ENCODE measurements at places on chromosomes 3 and 15. TPM values are rescaled to one million over a fixed set of nuclear protein-coding genes. Genes with fewer than 3 reads are reported as not detected.
A peak's percentile ranks its signal among the peaks of the same experiment; 100 is the strongest.

DNA sequence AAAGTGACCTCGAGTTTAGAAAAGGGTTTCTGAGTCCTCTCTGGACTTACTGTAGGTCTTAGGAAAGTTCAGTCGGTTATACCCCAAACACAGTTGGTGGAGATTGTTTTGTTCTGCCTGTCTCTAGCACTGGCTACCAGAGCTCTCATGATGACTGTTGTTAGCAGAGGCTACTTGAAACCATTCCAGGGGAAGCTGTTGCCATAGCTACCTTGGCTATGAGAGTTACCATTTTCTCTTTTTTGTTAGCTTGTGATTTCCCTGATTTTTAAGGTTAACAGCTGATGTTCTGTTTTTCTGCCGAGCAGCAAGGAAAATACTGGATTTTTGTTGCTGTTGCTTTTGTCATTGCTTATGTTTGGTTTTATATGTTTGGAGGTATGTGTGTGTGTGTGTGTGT lies 26.7 kb downstream of the ABHD2 start:
- no peak for DNase-seq

- no peak for DNase-seq
These were observed 44.8 kb upstream of the NTRK3 start for GRCh38 chr15:88301311-88301710.

- DNase-seq: no peak
These were observed 27.0 kb upstream of the ANKDD1A start for GRCh38 chr15:64884679-64885078.

DNA sequence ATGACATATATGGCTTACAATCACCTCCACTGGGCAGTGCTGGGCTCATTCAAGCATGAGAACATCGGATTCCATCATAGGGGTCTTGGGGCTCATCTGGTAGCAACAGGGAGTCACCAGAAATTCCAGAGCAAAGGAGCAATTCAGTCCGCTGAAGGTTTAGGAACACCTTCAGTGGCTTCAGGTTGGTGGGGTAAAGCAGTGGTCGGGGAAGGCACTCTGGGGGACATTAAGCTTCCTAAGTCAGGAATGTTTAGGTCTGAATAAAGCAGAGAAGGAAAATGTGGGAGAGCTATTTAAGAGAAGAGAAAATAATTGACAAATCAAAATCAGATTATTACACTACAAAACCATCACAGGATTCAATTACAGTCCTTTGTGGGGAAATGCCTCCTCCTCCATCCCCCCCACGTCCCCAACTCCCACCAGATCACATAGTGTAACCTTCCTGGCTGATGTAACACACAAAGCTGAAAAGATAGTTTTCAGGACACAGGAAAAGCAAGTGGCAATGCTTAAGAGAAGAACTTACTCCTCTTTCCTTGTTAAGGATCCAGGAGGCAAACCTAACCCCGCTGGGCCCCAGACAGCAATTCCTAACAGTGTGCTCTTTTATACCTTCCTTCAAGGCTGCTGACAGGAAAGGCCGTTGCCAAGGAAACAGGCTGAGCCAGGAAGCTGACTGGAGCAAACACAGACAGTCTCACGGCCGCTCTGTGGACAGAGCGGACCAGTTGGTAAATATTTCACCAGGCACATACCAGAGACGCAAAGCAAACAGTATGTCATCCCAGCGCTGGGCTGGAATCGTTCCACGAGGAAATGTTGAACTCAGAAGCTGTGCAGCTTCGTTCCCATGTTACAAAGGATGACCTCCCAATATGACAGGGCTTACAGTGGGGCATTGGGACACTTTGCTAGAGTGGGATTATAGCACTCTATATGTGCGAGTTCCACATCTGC lies 57.5 kb upstream of the LMCD1 start:
- peak; percentile 86 for DNase-seq

GRCh38 chr3:182226995-182227394 lies 515.3 kb downstream of the SOX2 start:
- DNase-seq: no peak

DNA sequence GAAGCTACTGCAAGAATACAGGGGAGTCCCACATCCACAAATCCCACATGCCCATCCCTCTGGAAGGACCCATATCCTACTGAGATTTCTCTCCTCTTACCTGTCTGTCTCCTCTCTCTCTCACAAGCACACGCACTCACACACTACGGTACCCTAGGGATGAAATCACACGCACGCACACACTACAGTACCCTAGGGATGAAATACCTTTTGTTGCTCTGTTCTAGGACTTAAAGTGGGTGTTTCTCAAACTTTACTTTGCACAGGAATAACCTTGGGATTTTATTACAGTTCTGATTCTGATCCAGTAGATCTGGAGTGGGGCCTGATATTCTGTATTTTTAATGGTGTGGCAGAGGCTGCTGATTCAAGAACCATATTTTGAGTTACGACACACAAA lies 622.2 kb upstream of the ZNF385D start:
- DNase-seq: no peak

DNA sequence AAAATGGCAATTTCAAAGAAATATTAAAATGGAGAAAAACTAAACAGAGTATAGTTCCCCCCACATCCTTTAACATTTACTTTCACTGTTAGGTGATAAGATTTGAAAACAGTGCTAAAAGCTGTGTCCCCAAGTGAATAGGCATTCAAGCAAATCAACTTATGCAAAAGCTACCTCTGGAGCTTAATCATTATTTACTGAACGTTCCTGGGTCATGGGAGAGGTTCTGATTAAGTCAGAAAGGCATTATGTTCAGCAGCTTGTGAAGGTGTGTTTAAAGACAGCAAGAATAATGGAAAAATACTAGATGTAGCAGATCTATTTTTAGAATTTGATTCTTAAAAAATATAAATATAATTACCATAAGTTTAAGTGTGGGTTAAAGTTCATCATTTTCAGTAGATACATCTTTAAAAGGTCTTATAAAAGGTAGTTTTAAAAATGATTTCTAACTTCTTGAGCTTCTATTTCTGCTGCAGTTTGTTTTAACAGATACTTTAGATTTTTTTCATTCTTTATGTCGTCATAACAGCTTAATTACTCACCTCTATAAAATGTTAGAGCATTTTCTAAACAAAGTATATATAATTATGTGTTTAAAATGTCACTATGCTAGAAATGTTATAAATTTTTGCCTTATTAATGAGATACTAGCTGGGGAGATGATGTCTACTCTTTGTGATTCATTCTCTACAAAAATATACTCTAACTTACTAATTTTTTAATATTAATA lies 127.9 kb downstream of the MITF start:
- DNase-seq: no peak

GRCh38 chr15:92503889-92504288 lies 110.2 kb downstream of the ST8SIA2 start:
- DNase-seq: no peak

DNA sequence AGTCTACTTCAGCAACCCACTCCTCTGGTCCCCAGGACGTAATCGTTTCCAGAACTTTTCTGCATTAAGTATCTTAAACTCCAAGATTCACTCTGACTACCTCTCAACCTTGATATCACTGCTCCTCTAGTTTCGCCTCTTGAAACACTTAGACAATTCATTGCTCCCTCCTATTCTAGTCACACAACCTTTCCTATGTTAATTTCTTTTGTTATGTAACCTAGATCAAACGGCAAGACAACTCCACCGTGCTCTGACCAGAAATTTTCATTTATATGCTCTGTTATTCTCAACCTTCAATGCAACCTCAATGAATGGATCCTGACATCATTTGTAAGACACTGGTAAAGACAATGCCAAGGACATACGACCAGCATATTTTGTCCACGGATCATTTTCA lies 71.3 kb downstream of the CADM2 start:
- DNase-seq: no peak

DNA sequence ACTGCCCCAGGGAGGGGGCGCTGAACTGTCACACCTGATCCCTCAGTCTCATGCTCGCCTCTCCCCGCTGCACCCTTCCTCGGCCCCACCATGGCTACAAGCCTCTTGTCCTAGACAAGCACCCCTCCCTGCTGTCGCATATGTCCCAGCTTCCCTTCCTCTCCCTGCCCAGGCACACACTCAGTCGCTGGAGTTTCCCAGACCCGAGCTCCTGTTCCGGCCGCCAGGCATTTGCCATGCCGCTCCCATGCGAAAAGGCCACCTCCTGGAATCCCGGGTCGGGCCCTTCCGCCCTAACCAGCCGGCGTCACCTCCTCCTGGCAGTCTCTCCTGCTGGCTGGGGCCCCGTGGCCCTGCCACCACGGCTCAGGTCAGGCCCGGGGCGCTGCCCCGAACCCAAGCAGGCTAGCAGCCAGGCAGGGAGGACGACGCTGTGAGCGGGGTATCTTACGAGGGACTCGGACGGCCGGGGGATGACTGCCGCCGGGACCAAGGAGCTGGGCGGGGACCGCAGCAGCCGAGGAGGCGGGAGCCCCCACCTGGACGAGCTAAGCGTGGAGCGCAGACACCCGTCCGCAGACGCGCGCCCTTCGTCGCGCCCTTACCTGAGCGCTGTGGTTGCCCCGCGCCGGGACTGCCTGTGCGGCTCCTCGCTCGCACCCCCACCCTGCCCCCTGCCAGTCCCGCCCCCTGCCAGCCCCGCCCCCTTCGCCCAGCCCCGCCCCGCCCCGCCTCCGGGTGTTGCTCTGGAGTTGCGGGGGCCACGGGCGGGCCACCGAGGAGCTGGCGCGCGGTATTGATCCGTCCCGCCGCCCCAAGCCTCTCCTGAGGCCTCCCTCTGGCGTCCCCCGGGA lies at the start of gene ALS2CL:
TSS of gene ALS2CL (minus strand) at position 642 of the 854 bp plus-strand sequence. CDS start 4,239 bp downstream, outside the sequence.
- peak; percentile 79 for DNase-seq

DNA sequence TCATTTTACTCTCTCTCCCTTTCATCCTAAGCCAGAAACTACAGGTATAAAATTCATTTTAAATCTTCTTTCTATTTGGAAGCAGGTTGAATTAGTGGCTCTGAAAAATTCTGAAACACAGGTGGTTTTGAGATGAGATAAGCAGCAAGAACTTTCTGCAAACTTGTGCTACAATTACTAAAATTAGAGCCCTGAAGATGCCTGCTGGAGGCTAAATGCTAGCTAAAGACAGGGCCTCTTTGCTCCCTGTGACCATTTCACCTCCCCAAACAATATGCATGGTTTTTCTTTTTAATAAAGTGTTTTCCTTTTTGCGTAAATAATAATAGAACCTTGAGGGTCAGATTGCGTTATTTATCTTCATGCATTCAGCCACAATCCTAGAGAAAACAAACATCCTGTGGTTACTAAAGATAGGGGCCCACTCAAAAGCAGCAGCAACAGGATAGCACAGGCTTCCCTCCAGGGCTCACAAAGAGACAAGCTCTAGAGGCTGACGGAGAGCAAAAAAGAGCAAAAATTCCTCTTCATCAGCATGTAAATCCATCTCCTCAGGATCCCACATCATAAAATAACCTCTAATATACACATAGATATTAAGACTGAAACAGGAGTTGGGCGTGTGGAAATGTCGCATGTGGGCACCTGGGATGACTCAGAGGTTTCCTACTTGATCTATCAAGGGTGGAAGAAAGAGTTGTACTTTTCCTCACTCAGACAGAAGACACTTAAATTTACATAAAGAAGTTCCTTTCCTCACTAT lies 26.5 kb upstream of the CP start:
- no peak for DNase-seq

DNA sequence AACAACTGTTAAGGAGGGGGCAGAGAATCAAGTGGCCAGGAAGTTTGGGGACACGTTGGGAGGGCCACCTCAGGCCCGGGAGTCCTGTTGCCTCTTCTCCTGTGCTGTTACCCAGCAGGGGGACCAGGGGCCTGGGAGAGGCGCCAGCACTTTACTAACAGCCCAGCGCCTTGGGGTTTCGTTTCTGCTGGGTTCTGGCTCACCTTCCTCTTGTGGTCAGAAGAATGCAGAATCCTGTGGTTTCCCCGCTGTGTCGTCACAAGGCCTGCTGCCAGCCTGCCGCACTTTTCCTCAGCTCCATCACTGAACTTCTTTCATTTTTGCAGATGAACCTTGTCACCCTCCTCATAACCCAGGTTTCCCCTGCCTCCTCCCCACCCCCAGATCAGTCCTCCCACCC lies 67.7 kb downstream of the SLC30A4 start:
- peak; percentile 50 for DNase-seq

- DNase-seq: no peak
These were observed 58.5 kb downstream of the STARD5 start for GRCh38 chr15:81265256-81265943.

DNA sequence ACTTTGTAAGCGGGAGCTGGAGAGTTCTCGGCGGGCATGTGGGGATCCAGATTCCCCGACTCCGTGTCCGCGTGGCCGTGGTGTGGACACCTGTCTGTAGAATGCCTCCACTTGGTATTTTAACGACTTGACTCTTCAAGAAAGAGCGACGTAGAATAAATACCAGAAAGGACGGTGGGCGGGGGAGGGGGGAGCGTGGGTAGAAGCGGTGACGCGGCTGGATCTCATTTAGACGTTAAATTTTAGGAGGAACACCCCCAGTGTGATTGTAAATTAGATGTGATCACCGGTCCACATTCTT lies 620 bp upstream of the PYGO1 start:
- DNase-seq: no peak

GRCh38 chr3:57128826-57129667 lies 36.1 kb downstream of the IL17RD start:
- no peak for DNase-seq

GRCh38 chr3:131050001-131050400 lies 23.3 kb downstream of the NEK11 start:
- DNase-seq: no peak

- DNase-seq: no peak
These were observed 97.6 kb downstream of the TPRG1 start for GRCh38 chr3:189269365-189269764.

- DNase-seq: no peak
These were observed 1129.3 kb downstream of the NAALADL2 start for GRCh38 chr3:175988401-175988800.

GRCh38 chr3:18208856-18209255 lies 216.3 kb downstream of the SATB1 start:
- no peak for DNase-seq

DNA sequence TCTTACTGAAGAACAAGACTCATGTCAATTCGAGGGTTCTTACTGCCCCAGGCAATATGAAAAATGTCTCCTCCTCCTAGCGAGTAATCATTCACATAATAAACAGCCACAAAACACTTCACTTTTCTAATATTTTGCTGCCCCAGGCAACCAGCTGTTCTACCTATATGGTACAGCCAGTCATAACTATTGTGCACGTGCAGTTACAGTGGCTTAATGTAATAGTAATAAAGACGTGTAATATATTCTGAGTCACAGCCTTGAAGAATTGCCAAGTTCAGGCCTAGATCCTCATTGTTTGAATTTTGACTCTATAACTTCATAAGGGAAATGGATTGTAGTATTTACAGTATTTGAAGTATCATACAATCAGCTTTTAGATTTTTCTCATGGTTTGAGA lies 1250.0 kb upstream of the GBE1 start:
- DNase-seq: no peak

Gene A4GNT
- not detected for polyA plus RNA-seq

Gene SMCO1
- 2.6 TPM for polyA plus RNA-seq

Gene MEIS2
- 89.7 TPM for polyA plus RNA-seq

Gene TEX55
- polyA plus RNA-seq: not detected

All from heart left ventricle (tissue), 16 donors.